ENCODE measurements at places on chromosomes 7 and 10.
A peak's percentile ranks its signal among the peaks of the same experiment; 100 is the strongest.

DNA sequence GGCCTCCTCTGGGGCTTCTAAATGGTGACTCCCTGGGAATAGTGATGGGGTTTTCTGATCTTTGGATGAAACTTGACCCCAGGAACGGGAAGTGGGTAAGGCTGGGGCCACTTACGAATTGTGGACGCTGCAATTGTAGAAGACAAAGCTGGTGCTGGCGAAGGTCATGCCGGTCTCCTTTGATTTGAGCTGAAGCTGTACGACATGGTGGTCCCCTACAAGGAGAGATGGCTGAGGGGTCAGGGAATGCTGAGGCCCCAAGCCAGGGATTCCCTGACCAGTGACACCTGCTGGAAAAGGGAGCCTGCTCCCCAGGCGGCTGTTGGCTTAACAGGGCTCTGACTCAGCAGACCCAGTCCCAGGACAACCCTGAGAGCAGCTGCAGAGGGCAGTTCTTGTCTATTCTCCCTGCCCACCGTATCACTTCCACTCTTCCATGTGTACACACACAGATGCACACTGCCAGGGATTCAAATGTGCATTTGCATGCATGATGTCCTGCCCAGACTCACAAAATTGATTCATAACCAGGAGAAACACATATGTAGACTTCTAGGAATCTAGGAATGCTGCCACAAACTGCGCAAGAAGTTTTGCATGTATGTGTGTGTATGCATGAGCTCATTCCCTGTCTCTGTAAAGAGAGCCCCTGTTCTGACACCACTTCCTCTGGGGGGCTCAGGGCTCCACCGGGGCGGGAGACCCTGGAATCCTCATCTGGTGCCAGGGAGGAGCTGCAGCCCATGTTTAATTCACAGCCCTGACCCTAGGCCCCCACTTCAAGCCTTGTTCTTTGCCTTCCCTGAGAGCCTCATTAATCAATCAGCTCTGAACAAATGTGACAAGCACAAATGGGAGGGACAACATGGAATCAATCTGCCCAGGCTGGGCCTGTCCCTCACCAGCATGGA is 350.0 kb downstream of the PLXNA4 start:
- no peak for DNase-seq

- no peak for DNase-seq
Measured at GRCh38 chr10:96271016-96271815, at the start of gene BLNK. Gene BLNK, minus strand, starts transcription at chr10:96271569. Its CDS starts 171 bp downstream, at chr10:96271398.

GRCh38 chr10:31020209-31020608 is 11.5 kb downstream of the ZNF438 start:
- DNase-seq: no peak

DNA sequence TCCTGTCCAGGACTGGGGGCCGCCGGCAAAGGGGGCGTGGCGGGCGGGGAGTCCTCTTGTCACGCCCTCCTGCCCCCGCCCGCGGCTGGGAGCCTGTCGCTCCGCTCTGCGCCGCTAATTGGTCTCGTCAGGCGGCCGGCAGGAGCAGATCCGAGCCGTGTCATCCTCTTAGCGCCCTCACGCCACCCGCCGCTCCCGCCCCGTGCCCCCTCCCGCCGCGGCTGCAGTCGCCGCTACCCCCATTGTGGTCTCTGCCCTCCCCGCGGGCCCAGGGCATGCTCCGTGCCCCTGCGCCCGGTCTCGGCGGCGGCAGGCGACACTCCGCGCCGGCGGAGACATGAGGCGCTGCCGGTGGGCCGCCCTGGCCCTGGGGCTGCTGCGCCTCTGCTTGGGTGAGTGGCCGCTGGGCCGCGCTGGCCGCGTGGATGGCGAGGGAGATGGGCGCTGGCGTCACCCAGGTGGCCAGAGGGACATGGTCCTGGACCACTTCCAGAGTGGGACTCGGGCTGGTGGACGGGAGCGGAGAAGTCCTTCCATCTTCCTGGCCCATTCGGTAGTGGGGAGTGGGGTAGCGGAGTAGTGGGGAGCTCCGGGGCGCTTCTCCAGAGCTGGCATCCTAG is at the start of gene CDHR1:
TSS of gene CDHR1 (plus strand) at position 114 of the 620 bp plus-strand sequence. CDS start at position 338, 224 bp downstream.
- peak; percentile 14 for DNase-seq

- DNase-seq: no peak
Measured at GRCh38 chr7:159099711-159100231, 44.9 kb downstream of the VIPR2 start.

DNA sequence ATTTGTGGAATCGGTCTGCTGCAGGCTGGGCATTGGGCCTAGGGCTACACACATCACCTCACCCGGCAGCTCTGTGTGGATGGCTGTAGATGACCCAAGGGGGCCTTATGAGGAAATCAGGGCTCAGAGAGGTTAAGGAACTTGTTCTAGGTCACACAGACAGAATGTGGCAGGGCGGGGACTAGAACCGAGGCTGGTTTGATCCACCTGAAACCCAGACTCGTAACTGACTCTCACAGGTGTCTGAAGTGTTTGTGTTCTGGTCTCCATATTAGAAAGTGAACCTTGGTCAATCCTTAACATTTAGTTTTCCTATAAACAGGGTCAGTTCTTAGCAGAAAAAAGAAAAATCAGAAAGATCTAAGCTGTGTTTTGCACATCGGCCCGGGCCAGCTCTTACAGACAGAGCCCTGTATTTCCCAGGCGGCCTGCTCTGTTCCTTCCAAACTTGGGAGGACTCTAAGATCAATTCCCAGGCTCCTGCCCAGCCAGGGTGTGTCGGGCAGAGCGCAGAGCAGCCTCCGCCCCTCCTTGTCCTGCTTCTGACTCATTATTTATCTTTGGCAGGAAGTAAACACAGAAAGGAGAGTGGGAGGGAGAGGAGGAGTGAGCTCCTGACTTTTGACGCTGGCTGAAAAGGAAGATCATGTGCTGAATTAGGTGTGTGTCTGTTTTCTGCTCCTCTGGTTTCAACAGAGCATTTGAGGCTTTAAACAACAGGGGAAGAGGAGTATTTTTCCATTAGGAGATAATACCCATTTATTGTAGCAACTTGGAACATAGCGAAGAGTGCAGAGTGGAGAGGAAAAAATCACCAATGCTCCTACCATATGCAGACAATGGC is 74.1 kb downstream of the TACC2 start:
- peak; percentile 71 for DNase-seq

DNA sequence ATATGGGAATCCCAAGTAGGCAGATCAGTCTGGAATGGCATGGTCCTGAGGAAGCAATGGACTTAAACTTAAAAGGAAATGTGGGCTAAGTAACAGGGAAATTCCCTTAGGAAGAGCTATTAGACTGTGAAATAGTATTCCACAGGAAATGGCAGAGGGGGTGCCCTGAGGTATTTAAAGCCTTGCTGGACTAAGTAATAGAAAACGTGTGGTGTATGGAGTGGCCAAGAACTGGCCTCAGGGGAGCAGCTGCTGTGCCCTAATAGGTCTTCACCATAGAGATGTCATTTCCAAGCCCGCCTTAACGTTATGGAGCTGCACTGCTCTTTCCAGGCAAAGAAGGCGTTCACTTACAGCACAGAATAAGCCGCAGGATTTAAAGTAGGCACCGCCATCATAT is 365.2 kb upstream of the ZMIZ1 start:
- DNase-seq: no peak

GRCh38 chr7:133082390-133082766 is 488 bp upstream of the CHCHD3 start:
- no peak for DNase-seq
